ENCODE measurements at places on chromosomes 1 and 21.

DNA sequence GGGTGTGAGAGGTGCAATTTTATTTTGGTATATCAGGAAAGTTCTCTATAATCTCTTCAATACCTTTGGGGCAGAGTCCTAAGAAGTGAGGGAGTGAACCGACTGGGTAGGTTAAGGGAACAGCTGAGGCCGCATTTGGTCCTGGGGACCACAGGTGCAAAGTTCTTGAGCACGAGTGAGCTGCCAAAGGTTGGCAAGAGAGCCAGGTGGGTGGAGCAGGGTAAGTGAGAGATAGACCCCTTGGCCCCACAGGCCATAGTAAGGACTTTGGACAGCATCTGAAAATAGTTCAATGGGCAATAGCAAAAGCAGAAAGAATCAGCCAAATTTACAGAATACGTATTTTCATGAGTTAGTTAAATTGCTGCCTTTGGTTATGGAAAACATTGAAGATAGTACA lies 11.0 kb upstream of the NID1 start:
- no peak overlapping the region for H3K27ac ChIP-seq
- H3K4me1 ChIP-seq, result no peaks in the 10 kb centered on the region
- H3K27me3 ChIP-seq, result no peaks in the 10 kb centered on the region
- no peak for DNase-seq
- no peaks in the 10 kb centered on the region for H3K36me3 ChIP-seq

- H3K4me3 ChIP-seq, result no peak overlapping the region
- DNase-seq, result no peak
- no peaks in the 10 kb centered on the region for H3K4me1 ChIP-seq
- H3K36me3 ChIP-seq, result no peaks in the 10 kb centered on the region
- no peaks in the 10 kb centered on the region for H3K27me3 ChIP-seq
- no peak overlapping the region for H3K27ac ChIP-seq
These were observed 3.9 kb upstream of the CD55 start for GRCh38 chr1:207317561-207317960.

DNA sequence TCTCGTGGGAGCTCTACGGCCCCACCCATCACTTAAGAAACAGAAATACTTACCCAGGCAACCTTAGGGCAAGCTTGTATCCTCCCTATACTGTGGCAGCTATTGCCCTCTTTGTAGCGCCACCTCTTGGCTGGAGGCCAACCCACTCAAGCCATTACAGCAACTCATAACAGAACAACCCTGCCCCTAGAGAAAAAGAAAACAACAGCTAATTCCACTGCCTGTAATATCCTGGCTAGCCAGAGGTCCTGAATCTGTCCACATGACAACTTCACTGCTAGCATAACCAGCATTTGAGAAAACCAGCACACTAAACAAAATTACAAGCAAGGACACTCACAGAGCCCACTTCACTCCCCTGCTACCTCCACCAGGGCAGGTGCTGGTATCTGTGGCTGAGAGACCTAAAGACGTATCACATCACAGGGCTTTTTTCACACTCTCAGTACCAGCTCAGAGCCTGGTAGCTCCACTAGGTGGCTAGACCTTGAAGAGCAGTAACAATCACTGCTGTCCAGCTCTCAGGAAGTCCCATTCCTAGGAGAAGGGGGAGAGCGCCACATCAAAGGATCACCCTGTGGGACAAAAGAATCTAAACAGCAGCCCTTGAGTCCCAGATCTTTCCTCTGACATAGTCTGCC lies 14.5 kb upstream of the MX1 start:
- no peaks in the 10 kb centered on the region for H3K36me3 ChIP-seq
- DNase-seq, result no peak
- no peak overlapping the region for H3K27ac ChIP-seq
- H3K4me3 ChIP-seq, result no peak overlapping the region
- no peaks in the 10 kb centered on the region for H3K4me1 ChIP-seq

- no peaks in the 10 kb centered on the region for H3K27me3 ChIP-seq
- H3K4me3 ChIP-seq, result no peak overlapping the region
- H3K4me1 ChIP-seq, result no peaks in the 10 kb centered on the region
- DNase-seq, result no peak
These were observed 47.6 kb downstream of the PEX14 start for GRCh38 chr1:10522322-10522860.

DNA sequence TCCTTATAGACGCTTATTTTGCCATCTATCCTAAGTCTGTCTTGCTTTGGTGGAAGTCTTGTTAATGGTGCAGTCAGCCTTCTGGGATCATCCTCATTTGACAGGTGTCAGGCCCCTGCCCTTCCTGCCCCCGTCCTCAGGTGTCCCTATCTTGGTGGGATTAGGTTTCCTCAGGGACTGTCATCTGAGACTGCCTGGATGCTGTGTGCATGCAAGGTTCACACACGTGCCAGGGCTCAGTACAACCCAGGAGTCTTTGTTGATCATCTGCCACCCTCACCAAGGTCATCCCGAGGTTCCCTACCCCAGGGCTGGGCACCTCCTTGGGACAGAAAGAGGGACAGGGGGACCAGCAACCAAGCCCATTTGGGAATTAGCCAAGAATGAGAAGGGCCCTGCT lies 18.0 kb downstream of the PADI2 start:
- H3K27me3 ChIP-seq, result no peaks in the 10 kb centered on the region
- DNase-seq, result no peak
- no peak overlapping the region for H3K4me3 ChIP-seq

DNA sequence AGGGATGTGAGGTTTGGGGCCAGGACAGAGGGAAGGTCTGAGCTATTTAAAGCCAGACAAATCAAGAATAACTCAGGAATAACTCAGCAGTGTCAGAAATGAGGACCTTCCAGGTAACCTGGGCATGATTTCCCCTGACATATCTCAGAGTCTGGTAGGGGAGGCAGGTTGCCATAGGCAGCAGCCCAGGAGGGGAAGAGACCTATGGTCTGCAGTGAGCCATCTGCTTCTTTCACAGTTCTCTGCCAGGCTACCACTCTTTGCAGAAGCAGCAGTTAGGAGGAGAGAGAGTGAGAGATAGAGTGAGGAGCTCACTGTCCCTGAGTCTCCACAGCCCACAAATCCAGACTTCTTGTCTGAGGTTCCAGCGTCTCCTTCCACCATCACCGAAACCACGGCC lies 6.3 kb upstream of the VSIG8 start:
- peaks cover 7% of the 10 kb centered on the region for H3K4me1 ChIP-seq
- peak overlapping the region; percentile 67 for H3K27ac ChIP-seq
- DNase-seq, result no peak
- H3K27me3 ChIP-seq, result no peaks in the 10 kb centered on the region
- no peaks in the 10 kb centered on the region for H3K36me3 ChIP-seq

GRCh38 chr1:197181982-197182381 lies 35.5 kb upstream of the ASPM start:
- H3K27ac ChIP-seq, result no peak overlapping the region
- DNase-seq, result no peak

- no peak overlapping the region for H3K27ac ChIP-seq
- H3K4me3 ChIP-seq, result no peak overlapping the region
These were observed 19.7 kb upstream of the SMIM12 start for GRCh38 chr1:34879230-34879629.

DNA sequence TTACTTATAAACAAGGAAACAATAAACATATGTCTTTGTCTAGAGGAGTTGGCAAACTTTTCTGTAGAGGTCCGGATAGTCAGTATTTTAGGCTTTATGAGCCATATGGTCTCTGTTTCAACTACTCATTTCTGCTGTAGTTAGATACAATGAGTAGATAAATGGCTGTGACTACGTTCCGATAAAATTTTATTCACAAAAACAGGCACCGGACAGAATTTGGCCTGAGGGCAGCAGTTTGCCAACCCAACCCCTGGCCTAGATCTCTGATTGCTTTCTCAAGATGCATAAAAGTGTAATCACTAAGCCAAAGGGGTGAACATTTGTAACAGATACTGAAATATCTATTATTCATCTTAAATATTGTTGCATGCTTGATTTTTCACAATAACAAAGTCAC lies 123.1 kb upstream of the ESRRG start:
- no peaks in the 10 kb centered on the region for H3K36me3 ChIP-seq
- H3K27me3 ChIP-seq, result no peaks in the 10 kb centered on the region
- no peak for DNase-seq
- no peaks in the 10 kb centered on the region for H3K4me1 ChIP-seq
- H3K27ac ChIP-seq, result no peak overlapping the region

GRCh38 chr1:186811892-186812291 lies 16.9 kb upstream of the PLA2G4A start:
- H3K4me3 ChIP-seq, result no peak overlapping the region
- no peak for DNase-seq
- H3K27ac ChIP-seq, result no peak overlapping the region
- no peaks in the 10 kb centered on the region for H3K4me1 ChIP-seq
- H3K36me3 ChIP-seq, result no peaks in the 10 kb centered on the region
- H3K27me3 ChIP-seq, result no peaks in the 10 kb centered on the region

DNA sequence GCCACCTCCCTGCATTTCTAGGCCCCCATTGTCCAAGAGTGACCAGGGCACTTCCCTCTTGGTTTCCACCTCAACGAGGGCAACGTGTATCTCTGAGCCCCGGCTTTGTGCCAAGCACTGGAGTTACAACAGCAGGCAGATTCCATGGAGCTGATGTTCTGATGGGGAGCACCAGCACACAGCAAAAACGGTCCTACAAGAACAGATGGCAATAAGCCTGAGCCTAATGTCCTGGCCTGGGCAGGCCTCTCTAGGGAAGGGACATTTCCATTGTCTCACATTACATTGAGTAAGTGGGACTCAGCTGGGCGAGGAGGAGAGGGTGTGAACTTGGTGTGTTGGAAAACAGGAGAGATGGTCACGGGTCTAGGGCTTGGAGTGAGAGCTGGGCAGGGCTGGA lies 27.2 kb upstream of the NPPB start:
- no peaks in the 10 kb centered on the region for H3K27me3 ChIP-seq
- no peaks in the 10 kb centered on the region for H3K4me1 ChIP-seq
- no peak overlapping the region for H3K4me3 ChIP-seq
- no peak for DNase-seq
- no peaks in the 10 kb centered on the region for H3K36me3 ChIP-seq

Measured in uterus (tissue), 4 donors.